Cerebellar cortex (tissue), 1 donor: ENCODE measurements at places on chromosomes 1 and 21.

GRCh38 chr1:228299211-228299610, 91.4 kb downstream of the OBSCN start:
- DNase-seq: no peak

GRCh38 chr1:73611681-73612080, 586.3 kb downstream of the LRRIQ3 start:
- no peak for DNase-seq

- DNase-seq: no peak
Measured at GRCh38 chr21:20250337-20250736, 747.9 kb upstream of the NCAM2 start.

GRCh38 chr1:67890857-67891256, 57.6 kb upstream of the GNG12 start:
- no peak for DNase-seq

GRCh38 chr21:15564907-15565306, 164.9 kb upstream of the USP25 start:
- DNase-seq: no peak

DNA sequence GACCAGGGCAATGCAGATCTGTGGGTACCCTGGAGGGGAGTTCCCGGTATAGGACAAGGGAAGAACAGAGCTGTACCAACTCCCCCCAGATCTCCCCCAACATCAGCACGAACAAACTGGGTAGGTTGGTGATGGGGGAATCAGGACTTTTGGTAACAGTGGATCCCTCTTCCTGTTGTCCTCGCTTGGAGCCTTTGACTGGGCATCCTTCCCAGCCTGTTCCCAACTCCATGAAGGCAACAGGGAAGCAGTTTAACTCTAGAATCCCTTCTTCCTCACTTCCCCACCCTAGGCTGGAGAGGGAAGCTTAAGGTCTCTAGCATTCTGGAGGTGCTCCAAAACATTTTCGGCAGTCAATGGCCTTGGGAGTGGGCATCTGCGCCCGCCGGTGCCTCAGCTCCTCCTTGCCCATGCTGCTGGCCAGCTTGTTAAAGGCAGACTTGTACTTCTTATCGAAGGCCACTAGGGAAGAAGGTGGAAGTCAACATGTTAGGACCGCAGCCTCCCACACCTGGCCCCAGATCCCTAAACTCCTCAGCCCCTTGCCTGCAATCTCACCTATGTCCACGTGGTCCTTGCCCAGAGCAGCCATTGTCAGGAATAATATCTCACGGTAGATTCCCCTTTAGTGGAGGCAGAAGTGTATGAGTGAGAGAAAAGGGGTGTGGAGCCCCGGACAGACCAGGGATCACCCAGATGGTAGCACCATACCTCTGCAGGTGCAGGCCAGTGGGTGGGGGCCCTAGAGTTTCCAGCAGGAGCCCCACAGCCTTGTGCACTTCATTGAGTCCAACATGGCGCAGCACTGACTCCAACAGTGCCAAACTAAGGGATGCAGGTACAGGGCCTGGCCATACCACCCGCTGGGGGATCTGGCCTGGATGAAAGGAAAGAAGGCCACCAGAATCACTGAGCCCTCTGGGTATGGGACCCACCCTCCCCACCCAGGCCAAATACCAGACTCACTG, 7.5 kb upstream of the GATAD2B start:
- no peak for DNase-seq

GRCh38 chr21:34546542-34546941, 34.5 kb upstream of the KCNE1 start:
- DNase-seq: no peak

- DNase-seq: no peak
Measured at GRCh38 chr1:79614106-79614505, 607.6 kb upstream of the ADGRL4 start.

GRCh38 chr1:244779410-244779809, 56.0 kb upstream of the COX20 start:
- no peak for DNase-seq

DNA sequence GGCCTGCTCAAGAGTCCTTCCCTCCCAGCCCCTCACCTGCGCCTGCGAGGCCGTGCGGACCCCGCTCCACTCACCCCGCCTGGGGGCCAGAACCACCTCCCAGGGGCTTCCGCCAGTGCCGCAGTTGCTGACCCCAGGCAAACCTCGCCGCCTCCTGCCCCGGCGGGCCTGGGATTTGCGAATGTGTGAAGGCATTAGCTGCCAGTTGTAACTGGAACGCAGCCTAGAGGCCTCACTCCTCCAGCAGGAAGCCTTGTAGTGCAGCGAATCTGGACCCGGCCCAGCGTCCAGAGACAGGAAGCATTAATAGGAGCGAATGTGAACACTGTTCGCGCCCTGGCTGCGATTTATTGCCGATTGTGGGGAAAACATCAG, 140.9 kb upstream of the ARHGEF16 start:
- peak; percentile 19 for DNase-seq

DNA sequence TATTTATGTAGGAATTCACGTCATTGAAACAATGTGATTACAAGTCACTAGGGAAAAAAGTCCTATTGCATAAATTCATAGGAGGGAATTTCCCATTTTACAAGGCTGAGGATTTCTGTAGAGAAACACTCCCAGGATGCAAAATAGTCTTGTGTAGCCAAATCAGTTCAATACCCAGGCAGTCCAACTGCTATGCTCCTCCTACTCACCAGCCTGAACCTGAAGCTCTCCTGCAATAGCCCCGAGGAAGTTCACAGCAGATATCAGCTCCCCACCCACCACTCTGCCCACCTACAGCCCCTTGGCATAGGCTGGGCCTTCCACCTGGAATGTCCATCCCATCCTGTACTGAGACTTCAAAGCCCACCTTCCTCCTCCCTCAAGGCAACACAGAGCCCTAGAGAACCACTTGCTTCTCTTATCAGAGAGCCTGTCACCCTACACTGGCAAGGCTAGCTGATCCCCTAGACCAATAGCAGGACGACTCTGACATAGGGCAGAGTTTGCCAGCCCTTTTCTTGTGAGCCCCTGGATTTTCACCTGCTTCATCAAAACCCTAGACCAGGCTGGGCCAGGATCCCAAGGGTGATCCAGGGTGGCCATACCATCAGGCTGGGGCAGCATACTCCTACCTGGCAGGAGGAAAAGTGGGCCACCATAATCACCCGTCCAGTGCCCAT, 1.5 kb downstream of the LSS start:
- DNase-seq: peak; percentile 36

- DNase-seq: no peak
Measured at GRCh38 chr1:118487932-118488331, 302.9 kb upstream of the SPAG17 start.

GRCh38 chr1:187943606-187944403, 1115.1 kb downstream of the PLA2G4A start:
- DNase-seq: no peak

DNA sequence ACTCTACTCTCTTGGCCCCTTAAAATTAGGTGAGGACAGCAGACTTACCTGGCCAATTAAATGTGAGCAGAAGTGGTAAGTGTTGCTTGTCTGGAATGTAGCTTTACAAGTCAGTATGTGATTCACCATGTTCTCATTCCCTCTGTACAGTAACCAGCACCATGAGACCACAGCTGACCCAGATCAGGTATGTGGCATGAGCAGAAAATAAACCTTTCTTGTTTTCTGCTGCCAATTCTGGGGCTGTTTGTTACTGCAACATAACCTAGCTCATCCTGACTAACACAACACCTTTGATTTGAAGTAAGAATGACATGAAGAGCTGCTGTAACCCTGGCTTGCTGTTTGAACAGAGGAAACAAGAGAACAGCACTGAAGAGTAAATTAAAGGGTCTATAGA, 24.9 kb downstream of the ITPKB start:
- no peak for DNase-seq

- no peak for DNase-seq
Measured at GRCh38 chr1:100536031-100536430, 1.9 kb upstream of the GPR88 start.

GRCh38 chr1:173205146-173206051, 1.7 kb downstream of the TNFSF4 start:
- DNase-seq: no peak

GRCh38 chr1:117341123-117341522, 26.1 kb upstream of the MAN1A2 start:
- DNase-seq: no peak

GRCh38 chr1:12201352-12202189, 28.3 kb upstream of the VPS13D start:
- DNase-seq: no peak

- no peak for DNase-seq
Measured at GRCh38 chr1:186765446-186765845, 63.3 kb upstream of the PLA2G4A start.

DNA sequence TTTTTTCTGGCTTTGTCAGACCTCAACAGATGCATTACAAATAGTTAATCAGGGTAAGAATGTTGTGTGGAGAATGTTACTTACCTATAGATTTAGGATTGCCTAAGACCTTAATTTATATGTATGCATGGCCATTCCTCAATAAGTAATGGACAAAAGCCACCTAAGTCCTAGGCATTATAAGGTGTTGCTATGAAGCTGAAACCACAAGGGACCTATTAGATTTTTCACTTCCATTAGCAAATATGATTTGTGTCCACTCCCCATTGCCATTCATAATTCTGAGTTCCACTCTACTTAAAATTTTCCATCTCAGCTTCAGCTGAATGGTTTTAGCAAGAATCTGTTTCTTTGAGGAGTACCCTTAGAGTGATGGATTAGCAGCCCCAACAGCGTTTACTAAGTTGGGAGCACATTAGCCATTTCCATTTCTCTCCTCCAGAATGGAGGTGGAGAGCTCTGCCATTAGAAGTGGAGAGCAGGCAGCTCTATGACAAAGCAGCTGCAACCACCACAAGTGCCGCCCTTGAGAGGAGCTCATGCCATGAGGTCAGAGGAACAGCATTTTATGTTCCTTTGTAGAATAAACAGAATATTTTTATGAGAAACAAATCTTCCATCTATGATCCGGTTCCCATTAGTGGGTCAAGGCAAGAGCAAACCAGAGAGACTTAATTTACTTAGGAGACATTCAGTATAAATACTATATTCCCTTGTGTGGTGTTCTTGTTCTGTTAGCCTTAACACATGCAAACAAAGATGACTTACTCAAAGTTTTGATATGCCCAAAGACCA, 28.9 kb upstream of the C1orf87 start:
- no peak for DNase-seq

DNA sequence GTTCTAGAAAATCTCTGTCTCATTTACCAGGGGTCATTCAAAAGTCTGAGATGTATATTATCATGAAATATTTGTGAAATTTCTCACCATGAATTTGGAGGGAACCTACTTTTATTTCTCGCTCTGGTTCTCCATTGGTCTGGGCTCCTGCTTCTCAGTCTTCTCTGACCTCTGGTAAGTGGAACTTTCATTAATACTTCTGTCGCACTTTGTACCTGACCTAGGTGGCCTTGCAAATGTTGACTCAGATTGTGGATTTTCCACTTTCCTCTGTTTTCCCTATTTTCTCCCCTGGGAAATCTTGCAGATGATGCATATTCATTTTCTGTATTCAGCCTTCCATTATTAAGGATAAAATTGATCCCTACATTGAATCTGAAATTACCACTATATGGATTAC, 53.2 kb downstream of the LRIG2 start:
- DNase-seq: no peak

DNA sequence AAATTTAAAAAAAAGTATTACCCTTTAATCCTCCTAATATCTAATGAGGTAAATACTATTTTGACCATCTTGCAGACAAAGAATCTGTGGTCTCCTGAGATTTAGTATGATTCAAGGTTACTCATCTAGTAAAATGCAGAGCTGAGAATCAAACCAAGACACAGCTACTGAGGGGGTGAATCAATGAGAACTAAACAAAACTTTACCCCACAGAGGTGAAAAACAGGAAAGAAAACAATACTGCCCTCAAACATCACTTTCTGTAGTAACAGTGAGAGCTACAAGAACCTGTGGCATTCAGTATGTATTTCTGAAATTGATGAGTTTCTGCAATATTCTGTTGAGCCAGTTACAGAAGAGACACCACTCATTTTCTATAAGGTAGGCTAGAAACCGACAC, 85.1 kb downstream of the JAK1 start:
- no peak for DNase-seq

DNA sequence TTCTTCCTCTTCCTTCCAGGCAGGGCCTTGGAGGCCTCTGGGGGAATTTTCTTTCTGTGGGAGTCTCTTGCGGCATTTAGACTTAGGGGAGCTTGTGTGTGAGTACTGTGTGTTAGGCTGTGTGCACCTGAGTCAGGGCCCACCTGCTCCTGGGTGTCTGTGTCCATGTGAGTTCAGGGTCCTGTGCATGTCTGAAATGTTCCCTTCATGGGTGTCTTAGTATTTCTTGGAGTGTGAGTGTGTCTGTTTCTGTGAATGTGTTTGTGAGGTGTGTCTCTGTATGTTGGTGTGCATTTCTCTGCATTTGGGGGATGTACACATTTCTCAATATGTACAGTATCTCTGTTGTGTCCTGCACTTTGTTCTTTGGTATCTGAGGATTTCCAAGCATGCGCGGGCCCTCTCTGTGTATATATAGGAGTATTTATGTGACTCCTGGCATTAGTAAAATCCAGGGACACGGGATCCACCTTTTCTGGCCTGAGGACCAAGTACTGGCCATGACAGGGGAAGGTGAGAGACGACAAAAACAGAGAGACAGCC, 2.4 kb downstream of the TFAP2E start:
- DNase-seq: no peak

- peak; percentile 37 for DNase-seq
Measured at GRCh38 chr1:90718411-90719329, 1.6 kb upstream of the BARHL2 start.

DNA sequence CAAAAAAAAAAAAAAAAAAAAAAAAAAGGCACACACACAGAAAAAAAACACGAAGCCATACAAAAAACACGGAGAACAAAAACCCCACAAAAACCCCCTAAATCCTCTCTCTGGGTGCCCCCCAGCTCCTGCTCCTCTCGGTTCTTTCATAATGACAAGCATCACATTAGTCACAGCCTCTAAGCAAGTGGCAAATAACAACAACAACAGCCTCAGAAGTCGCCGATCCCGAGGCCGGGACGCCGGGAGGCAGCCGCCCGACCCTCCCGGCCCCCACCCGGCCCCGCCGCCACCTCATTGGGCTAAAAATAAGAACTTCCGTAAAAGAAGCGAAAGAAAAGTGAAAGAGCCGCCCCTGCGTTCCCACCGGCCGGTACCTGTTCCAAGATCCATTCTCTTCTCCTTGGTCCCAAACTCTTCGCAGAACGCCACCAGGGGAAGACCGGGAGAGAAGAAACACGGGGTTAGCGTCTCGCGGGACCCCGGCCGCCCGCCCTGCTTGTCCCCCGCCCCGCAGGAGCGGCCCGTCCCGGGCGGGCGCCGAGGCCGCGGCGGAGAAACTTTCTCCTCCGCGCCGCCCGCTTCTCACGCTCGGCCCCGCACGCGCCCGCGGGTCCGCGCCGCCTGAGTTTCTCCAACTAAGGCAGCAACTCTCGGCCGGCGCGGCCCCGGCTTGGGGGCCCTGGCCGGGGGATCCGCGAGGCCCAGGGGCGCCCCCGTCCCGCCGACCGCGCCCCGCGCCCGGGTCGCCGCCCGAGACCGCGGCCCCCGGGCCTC, 102.8 kb downstream of the CASZ1 start:
- DNase-seq: no peak
